ENCODE measurements at places on chromosomes 11 and 22.

DNA sequence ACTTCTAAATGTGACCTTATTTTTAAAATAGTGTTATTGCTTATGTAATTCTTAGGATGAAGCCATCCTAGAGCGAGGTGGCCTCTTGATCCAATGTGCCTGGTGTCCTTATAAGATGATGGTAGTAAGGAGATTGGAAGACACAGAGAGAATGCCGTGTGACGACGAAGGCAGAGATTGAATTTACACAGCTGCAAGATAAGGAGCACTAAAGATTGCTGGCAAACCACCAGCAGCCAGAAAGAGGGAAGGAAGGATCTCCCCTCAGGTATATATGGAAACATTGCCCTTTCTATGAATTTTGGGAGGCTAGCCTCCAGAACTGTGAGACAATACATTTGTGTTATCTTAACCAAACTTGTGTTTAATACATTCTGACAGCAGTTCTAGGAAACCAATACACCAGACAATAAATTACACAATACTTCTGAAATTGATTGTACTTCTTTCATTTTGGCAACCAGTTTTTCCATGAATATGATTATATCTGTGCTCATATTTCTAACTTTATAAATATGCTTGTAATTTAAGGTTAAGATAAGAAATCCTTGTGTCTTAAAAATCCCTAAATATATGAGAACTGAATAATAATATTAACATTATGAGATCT, 86.3 kb upstream of the VPREB1 start:
- no peak for DNase-seq

DNA sequence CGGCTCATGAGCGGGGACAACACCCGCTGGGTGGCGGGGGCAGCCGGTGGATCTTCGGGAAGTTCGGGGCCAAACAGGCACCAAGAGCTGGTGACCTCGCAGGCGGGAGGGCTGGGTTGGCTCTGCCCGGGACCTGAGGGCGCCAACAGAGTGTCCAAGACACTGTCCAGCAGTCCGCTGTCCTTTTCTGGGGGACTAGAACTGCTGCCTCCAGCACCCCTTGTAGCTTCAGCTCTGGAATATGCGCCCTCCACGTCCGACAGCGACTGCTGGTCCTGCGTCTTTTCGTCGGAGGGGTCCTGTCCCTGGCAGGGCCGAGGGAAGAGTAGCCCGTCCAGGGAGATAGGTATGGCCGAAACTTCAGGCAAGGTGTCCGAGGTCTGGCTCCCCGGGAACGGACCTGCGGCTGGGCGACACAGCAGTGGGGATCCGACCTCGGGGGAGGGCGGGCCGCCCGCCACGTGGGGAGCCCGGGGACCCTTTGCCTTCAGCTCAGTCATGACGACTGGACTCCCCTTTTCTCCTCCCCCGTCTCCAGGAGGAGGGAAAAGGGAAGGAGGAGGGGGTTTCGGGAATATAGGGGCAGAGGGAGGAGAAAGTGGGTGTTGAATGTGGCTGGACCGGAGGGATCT, 926 bp downstream of the PGR start:
- no peak for DNase-seq

DNA sequence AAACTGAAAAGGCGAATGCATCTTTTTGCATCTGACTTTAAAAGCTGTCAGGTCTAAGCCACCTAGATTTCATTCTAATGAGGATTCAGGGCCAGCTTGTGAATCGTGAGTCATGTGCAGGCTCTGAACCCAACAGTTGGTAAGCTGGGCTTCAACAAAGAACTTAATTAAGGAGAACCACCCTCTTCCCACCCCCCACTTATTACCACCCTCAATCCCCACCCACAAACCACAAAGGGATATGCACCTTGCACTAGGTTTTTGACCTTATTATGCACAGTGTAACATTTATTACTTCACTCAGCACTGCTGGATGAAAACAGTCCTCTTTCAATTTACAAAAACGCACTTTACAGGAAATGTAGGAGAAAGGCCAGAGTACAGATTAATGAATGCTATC, 94.1 kb upstream of the LIN7C start:
- DNase-seq = no peak

- no peak for DNase-seq
These were observed 81.0 kb downstream of the SLC36A4 start for GRCh38 chr11:93116641-93117441.

DNA sequence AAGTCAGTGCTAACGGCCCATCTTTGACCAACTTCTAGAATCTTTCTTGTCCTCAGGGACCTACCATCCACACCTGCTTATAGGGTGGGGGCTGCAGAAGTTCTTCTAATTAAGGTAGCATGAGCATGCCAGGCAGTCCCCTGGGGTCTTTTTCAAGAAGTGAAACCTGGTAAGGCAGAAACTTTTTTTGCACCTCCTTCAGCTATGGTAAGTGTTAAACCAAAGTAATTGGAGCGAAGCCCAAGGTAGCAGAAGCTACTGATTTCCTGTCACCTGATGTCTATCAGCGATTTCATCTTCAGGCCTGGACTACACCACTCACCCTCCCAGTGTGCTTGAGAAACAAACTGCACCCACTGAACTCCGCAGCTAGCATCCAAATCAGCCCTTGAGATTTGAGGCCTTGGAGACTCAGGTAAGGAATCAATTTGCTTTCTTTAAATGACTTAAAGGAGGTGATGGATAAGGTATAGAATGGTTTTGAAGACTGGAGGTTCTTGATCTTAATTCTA, at the start of gene MS4A1:
TSS of gene MS4A1 (plus strand) at position 317 of the 512 bp plus-strand sequence. CDS start 6,528 bp downstream, outside the sequence.
- no peak for DNase-seq

- no peak for DNase-seq
These were observed 8.0 kb upstream of the FIBIN start for GRCh38 chr11:26985943-26986342.

DNA sequence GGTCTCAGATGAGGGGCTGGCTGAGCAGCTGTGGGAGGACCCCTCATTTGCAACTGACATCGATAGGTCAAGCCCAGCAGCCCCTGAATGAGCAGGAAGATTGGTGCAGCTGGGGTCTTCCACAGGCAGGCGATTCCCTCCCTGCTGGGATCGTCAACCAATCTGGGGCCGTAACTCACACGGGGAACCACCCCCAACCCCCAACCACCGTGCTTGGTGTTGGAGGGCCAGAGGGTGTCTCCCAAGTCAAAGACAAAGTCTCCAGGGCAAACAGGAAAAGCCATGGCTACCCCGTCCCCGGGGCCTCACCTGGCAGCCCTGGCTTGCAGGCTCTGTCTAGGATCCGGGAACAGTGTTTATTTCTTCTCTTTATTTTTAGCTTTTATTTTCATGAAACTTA, 26.9 kb upstream of the SCUBE1 start:
- no peak for DNase-seq

- no peak for DNase-seq
These were observed 12.4 kb upstream of the TOP3B start for GRCh38 chr22:21994881-21995444.

DNA sequence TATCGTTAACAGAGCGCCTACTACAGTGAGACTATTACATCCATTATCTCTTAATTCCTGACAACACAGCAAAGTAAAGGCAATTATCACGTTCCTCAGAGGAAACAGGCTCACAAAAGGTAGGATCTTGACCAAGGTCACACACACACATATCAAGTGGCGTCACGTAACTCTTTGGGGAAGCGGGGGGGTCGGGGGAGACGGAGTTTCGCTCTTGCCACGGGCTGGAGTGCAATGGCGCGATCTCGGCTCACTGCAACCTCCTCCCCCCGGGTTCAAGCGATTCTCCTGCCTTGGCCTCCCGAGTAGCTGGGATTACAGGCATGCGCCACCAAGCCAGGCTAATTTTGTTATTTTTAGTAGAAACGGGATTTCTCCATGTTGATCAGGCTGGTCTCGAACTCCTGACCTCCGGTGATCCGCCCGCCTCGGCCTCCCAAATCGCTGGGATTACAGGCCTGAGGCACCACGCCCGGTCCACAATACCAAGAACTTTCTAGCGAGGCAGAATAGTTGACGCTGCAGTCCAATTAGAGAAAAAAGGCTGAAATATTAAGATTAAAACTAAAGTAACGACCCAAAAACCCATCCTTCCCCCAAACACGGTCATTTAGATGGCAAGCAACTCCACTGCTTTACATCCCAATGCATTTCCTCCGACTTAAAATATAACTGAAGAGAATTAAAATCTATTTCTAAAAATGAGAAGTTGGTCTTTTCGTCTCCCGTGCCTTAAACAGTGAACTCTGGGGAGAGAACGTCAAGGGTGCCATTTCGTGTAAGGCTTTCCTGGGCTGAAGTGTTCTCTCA, 1.2 kb downstream of the DDX17 start:
- peak; percentile 42 for DNase-seq

DNA sequence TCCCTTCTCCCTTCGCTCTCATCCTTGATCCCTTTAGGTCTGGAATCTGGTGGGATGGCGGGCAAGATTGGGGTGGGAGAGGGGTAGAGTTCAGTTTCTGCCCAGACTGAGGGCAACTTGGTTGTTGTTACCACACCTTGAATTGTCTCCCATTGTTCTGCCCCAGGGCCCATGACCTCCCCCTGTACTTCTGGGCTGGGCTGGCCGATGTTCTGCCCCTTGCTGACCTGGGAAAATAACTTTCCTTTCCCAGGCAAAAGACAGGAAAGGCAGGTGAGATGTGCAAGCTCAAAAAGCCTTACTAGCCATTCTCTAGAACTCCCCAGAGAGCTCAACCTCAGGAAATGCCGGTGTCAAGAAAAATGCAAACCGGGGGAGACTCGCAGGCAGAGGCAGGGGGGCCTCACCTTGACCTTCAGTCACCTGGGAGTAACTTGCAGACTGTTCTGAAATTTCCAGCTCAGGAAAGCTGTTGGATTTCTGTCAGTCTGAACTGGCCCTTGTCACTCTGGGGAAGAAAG, 32.4 kb upstream of the EIF3D start:
- DNase-seq = no peak

DNA sequence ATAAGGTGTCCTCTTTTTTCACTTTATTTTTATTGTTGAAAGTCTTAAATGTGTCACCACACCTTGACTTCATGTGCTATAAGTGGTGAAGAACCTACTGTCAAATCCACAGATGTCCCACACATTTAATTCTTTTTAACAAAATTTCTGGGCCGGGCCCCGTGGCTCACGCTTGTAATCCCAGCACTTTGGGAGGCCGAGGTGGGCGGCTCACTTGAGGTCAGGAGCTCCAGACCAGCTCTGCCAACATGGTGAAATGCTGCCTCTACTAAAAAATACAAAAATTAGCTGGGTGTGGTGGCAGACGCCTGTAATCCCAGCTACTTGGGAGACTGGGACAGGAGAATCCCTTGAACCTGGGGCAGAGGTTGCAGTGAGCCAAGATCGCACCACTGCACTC, 3.0 kb downstream of the CBL start:
- no peak for DNase-seq

DNA sequence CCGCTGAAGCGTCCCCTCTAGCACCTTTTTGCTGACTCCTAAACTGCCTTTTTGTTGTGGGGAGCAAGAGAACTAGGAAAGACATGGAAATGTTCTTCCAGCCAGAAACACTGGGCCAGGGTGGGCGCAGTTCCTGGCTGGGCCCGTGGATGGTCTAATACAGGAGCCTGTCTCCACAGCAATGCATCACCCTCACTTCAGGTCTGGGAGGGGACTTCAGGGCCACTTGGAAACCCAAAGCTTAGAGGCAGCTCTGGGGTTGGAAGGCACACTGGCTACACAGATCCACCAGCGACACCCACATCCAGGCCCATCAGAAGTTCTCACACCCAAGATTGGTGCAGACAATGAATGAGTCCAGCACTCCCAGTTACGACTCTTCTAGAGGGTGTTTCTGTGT, 120.3 kb downstream of the ETS1 start:
- no peak for DNase-seq

GRCh38 chr11:19727246-19727645, 14.6 kb downstream of the NAV2 start:
- DNase-seq = no peak

DNA sequence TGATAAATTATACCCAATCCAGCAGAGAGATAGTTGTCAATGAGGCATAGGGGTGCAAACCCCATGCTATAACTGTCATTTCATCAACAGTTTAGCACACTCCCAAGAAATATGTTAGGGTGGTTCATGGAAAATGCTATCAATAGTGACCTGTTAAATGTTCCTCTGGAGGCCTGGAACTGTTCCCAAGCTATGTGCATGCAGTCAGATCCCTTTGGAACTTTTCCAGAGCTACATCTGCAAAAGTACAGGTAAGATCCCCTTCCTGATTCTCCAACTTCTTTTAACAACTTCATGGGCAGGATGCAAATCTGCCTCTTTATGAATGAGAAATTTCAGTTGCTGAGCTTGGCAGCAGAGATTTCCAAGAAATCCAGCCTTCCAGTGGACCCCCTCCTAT, 27.2 kb downstream of the ABTB2 start:
- no peak for DNase-seq

DNA sequence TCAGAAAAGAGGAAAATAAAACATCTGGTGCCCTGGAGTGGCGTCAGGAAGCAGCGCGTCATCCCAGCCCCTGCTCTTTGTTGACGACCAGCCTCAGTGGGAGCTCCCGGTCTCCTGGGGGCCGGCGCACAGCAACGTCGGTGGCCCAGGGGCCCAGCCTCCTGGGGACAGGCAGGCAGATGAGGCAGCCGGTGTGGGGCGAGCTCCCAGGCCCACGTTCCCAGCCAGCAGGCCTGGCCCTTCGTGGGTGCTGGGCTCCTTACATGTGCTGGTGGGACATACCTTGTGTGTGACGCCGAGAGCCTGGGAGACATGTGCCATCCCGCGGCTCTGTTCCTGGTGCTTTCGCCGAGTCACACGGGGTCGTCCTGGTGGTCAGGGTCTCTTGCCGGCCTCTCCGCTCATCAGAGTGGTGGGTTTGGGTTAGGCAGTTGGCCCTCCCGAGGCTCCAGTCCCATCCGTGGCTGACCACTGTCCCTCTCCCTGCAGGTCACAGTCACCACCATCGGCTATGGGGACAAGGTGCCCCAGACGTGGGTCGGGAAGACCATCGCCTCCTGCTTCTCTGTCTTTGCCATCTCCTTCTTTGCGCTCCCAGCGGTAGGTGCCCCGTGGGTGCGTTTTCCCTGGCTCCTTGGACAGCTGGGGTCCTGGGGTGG, 116.7 kb downstream of the KCNQ1OT1 start:
- peak; percentile 6 for DNase-seq

- DNase-seq = no peak
These were observed 24.5 kb downstream of the ASCC2 start for GRCh38 chr22:29813563-29813962.

DNA sequence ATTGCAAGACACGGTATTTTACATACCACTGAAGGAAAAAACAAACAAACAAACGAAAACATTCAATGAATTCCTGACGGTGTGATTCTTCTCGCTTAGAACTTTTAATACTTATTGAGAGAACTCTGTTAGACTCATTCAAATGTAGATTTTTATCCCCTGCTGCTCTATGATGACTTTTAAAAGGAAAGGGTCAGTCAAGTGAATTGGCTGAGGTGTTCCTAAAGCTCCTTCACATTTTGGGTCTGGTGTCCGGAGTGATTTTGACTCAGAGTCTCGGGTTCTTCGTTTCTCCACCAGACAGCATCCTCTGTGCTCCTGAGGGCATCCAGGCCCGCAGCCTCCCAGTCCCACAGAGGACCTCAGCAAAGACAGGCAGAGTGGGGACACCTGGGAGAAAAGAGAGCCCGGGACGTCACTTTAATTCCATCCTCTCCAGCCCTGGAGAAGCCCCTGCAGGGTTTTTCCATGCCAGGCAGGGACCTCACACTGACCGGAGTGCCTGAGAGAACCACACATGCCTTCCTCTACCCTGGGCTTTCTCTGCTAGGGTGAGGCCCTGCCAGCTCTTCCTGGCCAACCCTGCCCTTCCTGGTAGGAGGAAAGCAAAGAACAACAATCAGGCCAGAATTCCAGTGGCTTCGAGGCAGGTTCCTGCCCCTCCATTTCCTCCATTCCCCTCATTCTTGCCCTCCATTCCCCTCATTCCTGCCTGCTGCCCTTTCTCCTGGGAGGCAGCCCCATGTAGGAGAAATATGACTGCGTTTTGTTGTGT, 1.4 kb upstream of the CSF2RB start:
- DNase-seq = no peak
